G401 (cell line): ENCODE measurements at places on chromosomes 5 and 9.

- DNase-seq, result no peak
These were observed 59.5 kb downstream of the MUSK start for GRCh38 chr9:110728058-110728457.

DNA sequence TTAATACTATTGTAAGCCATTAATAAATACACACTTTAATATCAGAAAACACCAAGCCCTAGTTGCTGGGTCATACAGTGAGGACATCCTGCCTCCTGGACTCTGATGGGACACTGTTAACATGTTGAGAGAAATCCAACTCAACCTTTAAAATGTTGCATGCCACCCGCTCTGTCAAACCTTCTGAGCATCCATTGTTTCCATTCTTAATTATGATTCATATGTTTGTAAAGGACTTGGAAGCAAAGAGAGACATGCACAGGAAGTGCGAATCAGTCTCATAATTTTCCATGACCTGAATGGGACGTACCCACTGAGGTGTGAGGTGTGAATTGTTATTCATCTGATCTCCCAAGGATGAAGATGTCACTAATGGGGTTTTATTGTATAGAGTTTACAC lies 186.4 kb downstream of the CAAP1 start:
- no peak for DNase-seq

- DNase-seq, result no peak
These were observed 106.2 kb downstream of the NSG2 start for GRCh38 chr5:174151599-174152181.

DNA sequence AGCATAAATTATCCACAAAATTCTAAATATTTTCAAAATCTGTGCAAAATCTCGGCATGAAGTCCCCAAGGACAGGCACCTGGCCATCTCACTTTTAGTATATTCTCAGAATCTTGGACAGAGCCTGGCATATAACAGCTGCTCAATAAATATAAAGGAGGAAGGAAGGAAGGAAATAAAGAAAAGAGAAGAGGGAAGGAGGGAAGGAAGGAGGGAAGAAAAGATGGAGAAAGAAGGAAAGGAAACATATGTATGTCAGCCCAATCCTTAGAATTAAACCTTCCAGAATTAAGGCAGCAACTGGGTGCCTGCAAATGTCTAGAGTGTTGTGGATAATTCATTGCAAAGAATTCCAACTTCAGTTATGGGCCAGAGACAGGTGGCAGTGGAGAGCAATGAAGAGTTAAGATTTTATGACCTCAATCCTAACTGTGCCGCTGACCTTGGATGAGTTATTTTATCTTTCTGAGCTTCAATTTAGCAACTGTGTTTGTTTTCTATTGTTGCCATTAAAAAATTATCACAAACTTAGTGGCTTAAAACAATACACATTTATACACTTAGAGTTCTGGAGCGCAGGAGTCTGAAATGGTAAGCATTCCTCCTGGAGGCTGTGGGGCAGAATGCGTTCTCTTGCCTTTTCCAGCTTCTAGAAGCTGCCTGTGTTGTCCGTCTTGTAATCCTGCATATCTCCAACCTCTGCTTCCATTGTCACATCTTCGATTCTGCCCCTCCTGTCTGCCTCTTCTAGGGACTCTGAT lies 200.9 kb upstream of the MSX2 start:
- no peak for DNase-seq

DNA sequence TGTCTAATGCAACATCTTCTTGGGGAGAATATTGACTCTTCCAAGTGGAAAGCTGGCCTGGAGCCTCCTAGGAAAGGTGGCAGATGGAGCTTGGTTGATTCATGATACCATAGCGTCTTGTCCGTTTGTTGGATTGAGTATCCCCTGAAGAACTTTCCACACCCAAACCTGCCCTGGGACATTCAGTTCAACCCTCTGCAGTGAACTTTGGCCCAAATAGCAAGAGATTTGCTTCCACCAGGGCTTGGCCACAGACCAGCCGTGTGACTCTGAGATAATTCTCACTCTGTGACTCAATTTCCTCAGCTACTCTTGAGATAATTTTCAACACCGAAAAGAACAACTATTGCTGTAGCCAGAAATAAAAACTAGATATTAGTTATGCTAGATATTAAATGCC lies 108.0 kb upstream of the RAD23B start:
- DNase-seq, result no peak

DNA sequence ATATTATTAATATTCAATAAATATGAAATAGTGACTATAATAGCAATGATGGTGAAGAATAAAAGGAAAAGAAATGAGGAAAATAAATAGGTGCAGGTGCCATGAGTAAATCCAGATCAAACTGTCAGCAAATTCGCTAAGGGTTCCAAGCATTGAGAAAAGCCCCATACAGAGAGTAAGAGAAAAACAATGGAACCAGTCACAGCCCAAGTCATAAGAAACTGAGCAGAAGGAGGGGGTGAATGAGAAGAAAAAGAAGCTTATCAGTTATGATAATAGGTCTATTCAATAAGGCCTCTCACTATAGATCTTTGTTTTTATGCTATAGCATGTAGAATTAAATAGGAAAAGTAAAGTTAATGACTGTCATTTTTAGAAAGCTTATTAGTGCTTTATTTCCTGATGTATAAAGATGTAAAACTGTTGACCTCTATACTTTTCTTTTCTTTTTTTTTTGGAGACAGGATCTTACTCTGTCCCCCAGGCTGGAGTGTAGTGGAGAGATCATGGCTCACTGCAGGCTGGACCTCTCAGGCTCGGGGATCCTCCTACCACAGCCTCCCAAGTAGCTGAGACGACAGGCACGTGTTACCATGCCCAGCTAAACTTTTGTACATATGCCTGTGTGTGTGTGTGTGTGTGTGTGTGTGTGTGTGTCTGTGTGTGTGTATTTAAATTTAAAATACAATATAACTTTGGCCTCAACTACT lies 72.4 kb downstream of the FYB1 start:
- no peak for DNase-seq

- peak; percentile 70 for DNase-seq
These were observed 159.8 kb upstream of the KLF9 start for GRCh38 chr9:70574151-70574837.

- peak; percentile 80 for DNase-seq
These were observed 96.8 kb downstream of the ZNF608 start for GRCh38 chr5:124649491-124650146.

- DNase-seq, result no peak
These were observed 930 bp downstream of the SARDH start for GRCh38 chr9:133737071-133737773.

GRCh38 chr5:89972901-89973300 lies 436.7 kb downstream of the CETN3 start:
- no peak for DNase-seq

DNA sequence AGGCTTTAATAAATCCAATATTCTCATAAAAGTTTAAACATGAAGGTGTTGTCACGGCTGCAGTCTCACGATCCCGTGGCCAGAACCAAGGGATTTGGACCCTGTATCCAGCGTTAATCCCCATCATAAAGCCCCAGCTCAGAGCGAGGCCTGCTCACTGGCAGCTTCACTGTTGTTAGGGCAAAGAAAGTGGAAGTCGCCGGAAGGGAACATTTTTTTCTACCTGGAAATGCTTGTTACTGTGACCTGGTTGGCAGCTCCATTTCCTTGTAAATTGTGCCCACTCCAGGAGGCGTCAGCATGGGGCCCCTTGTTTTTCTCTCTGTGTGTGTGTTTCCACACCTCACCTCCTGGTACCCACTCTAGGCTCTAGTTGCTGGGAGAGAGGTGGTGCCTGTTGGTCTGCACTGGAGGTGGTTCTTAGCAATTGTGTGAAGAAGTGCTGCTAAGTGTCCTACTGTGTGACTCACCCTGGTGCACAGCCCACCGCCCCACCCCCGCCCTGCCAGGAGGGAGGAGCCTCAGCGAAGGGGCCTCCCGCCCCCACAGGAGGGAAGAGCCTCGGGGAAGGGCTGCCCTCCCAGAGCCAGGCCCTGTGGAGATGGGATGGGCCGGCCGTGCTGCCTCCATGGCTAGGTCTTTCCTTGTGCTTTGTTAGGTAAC lies 105.1 kb downstream of the EHMT1 start:
- no peak for DNase-seq

GRCh38 chr9:106423575-106423974 lies 439.4 kb upstream of the ZNF462 start:
- no peak for DNase-seq

DNA sequence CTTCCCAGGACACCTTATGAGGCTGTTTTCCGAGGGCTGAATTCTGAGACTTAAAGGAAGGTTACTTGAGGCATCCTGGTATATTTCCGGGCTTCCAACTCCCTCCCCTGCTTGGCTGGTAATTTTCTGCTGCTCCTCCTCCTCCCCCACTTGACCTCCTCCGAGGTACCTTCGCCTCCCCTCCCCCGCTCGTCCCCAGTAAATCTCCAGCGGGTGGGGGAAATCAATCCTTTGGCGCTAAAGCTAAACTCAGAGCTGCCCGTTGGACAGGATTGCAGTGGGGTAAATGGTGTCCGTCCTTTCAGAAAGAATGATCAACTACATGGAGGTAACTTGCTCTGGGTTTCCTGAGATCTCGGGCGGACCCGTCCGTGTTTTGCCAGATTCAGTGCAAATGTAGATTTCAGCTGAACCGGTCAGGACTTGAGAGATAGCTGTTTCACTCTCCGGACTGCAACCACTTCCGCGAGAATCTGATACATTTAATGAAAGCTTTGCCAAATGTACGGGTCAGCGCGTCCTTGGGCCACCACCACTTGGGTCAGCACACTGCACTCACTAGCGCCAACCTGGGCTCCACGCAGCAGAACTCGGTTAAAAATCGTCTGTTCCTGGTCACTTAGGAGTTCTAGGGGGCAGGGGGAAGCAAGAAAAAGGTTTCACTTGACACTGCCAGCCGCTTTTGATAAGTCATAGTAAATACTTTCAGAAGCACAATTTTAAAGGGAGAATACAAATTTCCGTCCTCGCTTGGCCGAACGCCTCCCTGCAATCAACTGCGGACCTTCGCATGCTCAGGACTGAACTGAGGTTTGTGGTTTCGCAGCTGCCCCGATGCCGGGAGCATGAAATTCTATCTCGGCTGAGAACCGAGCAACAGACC lies 4.6 kb upstream of the ISL1 start:
- DNase-seq, result no peak

GRCh38 chr5:154287136-154287535 lies 96.6 kb downstream of the GALNT10 start:
- DNase-seq, result no peak

GRCh38 chr5:64947801-64948200 lies 179.1 kb downstream of the CWC27 start:
- DNase-seq, result no peak

- DNase-seq, result no peak
These were observed 979 bp downstream of the CCNB1 start for GRCh38 chr5:69167929-69168328.

GRCh38 chr5:150438873-150439546 lies 10.5 kb downstream of the RPS14 start:
- DNase-seq, result peak; percentile 59

- no peak for DNase-seq
These were observed 87.7 kb downstream of the CACNA1B start for GRCh38 chr9:137965177-137965795.

GRCh38 chr9:125455876-125456275 lies 194.2 kb downstream of the GAPVD1 start:
- DNase-seq, result no peak

DNA sequence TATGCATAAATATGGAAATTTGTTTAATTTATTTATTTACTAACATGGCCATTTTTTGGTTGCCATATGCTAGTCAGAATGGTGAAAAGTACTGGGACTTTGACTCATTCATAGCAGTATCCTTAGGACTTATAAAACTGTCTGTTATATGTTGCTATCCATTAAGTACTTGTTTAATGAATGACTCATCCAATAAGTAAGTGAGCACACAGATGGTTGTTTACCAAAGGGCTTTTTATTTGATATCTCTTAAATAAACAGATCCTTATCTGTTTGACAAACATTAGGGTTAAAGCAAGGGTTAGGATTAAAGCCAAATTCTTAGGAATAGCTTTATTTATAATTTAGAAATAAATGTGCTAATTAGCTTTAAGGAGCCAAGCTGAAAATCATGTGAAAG lies 183.4 kb downstream of the FBXO4 start:
- DNase-seq, result no peak

DNA sequence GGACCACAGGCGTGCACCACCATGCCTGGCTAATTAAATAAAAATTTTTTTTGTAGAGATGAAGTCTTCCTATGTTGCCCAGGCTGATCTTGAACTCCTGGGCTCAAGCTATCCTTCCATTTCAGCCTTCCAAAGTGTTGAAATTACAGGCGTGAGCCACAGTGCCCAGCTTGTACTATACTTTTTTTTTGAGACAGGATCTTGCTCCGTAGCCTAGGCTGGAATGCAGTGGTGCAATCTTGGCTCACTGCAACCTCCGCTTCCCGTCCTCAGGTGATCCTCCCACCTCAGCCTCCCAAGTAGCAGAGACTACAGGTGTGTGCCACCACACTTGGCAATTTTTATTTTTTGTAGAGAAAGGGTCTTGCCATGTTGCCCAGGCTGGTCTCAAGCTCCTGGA lies 5.3 kb upstream of the RAD23B start:
- DNase-seq, result no peak

GRCh38 chr9:108423433-108423832 lies 432.4 kb downstream of the ACTL7B start:
- DNase-seq, result no peak

DNA sequence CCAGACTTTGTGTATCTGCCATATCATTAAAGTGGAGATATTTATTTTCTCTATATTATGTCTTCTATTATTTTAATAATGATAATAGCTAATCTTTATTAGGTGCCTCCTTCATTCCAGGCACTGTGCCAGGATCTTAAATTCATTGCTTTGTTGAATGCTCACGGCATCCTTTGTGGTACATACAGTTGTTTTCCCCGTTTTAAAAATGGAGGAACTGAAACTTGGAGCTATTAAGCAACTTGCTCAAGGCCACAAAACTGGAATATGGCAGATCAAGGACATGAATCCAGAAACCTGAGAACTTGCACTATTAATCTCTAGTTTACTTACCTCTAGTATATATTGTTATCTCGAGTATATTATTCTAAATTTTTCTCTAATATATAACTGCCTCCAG lies 41.5 kb upstream of the PPP3R2 start:
- DNase-seq, result no peak

GRCh38 chr5:75632321-75632720 lies 21.1 kb downstream of the ANKDD1B start:
- no peak for DNase-seq

DNA sequence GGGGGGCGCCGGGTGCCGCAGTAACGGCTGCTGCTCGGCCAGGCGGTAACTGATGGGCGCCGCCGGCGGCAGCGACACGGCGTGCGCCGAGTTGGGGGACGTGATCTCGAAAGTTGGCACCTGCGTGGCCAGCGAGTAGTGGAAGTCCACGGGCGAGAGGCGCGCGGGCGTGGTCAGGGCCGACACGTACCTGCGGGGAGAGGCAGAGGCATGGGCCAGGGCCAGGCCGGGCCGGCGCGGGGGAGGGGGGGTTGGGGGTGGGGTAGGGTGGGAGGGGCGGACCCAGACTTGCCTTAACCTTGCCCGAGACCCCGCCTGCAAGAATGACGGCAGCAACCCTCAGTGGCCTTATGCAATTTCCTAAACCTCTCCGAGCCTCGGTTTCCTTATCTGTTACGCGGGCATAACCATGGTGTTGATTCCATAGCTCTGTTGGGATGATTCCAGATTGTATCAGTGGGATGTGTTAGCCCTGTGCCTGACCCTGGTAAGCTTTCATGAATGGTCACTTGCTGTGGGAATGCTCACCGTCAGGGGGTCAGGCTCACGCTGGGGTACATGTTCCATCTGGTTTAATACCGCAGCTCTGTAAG lies 53.0 kb downstream of the PSD2 start:
- no peak for DNase-seq
